RCC 7860 (cell line): ENCODE measurements at places on chromosomes 12 and 14.
A peak's percentile ranks its signal among the peaks of the same experiment; 100 is the strongest.

DNA sequence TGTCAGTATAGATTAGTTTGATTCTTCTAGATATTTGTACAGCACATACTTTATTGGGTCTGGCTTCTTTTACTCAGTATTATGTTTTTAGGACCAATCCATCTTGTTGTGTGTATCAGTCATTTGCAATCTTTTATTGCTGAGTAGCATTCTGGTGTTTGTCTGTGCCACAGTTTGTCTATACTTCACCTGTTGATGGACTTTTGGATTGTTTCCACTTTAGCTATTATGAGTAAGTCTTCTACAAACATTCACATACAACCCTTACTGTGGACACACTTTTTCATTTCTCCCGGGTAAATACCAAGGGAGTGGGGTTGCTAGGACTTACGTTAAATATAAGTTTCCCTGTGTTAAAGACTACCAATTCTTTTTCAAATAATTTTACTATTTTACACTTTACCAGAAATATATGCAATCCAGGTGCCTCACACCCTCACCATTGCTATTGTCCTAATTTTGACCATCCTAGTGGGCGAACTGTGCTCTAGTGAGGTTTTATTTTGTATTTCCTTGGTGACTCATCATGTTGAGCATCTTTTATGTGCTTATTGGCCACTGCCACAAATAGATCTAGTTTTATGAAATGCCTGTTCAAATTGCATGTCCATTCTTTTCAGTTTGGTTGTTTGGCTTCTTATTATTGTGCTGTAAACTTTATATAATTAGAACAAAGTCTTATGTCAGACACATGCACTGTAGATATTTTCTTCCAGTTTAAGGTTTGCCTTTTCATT is 304.7 kb upstream of the TMTC1 start:
- DNase-seq: no peak

DNA sequence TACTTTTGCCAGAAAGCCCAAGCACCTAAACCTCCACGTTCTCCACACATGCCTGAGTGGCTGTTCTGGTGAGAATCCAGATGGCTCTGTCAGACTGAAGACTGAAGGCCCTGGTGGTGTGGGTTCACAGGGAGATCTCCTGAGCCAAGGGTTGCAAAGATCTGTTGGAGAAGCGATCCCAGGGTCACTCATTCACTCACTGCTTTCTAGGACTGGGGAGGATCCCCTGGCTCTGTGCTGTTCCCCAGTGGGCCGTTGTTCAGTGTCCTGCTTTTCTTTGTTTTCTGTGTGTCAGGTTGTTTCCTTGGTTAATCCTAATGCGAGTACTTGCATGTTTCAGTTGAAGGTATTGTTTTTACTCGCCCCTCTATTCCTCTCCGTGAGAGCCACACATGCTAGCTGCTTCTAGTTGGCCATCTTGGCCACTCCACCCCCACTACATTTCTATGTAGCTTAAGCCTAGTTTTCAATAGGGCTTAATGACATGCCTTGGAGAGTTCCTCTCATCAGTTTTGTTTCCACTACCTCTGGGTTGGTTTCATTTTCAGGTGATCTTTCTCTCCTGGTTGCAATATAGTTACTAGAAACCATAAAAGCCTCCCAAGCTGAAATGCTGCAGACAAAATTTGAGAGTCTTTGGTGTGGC is 144.5 kb upstream of the SLC38A2 start:
- no peak for DNase-seq

GRCh38 chr12:109222062-109222461 is 87.0 kb downstream of the FOXN4 start:
- DNase-seq: no peak

DNA sequence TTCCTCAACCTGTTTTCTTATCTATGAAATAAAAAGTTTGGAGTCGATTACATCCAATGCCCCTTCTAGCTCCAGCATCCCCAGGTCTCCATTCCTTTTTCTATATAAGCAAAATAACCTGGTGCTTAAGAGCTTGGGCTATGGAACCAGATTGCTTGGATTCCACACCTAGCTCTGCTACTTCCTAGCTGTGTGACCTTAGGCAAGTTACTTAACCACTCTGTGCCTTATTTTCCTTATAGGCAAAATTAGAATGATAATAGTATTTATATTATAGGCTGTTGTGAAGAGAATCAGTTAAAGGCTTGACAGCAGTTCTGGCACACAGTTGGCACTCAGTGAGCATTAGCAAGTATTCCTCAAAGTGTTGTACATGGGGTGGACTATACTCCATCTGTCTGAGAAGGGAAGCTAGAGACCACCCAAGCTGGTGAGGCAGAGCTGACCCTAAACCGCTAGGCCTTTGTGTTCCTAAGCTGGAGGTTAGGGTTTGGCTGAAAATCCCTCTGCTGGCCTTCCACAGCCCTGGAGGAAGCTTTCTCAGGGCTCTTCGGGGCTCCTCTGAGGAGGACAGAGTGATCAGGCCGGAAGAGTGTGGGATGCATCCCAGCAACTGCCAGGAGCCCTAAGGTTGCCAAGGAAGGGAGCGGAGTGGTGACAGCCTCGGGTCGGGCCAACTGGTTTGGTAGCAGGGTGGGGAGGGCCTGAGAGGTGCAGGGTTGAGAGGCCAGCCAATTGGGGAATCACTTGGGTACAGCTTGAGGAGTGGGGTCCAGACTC is 6.0 kb upstream of the KRT4 start:
- no peak for DNase-seq

DNA sequence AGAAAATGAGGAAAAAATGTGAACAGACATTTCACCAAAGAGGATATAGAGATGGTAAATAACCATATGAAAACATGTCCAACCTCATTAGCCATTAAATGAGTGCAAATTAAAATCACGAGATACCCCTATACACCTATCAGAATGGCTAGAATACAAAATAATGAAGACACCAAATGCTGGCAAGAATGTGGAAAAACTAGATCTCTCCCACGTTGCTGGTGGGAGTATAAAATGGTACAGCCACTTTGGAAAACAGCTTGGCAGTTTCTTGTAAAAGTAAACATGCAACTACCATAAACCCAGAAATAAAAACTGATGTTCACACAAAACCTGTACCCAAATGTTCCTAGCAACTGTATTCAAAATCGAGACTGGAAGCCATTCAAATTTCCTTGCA is 38.3 kb upstream of the TCL1B start:
- DNase-seq: no peak

DNA sequence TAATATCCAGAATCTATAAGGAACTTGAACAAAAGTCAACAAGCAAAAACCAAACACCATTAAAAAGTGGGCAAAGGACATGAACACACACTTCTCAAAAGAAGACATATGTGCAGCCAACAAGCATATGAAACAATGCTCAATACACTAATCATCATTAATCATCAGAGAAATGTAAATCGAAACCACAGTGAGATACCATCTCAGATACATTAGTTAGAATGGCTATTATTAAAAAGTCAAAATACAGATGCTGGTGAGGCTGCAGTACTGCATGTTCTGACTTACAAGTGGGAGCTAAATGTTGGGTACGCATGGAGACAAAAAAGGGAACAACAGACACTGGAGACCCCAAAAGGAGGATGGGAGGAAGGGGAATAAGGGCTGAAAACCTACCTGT is 67.1 kb downstream of the BLTP3B start:
- DNase-seq: no peak

DNA sequence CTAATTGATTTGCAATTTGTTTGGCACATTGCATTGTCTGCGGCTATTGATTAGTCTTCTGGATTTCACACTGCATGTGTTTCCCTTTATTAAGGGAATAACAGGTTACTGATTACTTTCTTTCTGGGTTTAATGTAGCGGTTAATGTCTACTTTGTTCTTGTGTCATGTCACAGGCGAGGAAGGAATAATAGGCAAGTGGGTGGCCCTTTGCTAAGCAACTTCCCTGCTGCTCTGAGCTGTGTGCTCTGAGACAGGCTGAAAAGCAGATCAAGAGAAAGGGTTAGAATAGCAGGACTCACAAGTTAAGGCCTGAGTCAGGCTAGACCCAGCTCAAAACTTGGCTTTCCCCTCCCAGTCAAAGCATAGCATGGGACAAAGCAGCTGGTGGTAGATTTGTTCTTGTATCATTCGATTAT is 77.2 kb downstream of the NKX2-1 start:
- no peak for DNase-seq

DNA sequence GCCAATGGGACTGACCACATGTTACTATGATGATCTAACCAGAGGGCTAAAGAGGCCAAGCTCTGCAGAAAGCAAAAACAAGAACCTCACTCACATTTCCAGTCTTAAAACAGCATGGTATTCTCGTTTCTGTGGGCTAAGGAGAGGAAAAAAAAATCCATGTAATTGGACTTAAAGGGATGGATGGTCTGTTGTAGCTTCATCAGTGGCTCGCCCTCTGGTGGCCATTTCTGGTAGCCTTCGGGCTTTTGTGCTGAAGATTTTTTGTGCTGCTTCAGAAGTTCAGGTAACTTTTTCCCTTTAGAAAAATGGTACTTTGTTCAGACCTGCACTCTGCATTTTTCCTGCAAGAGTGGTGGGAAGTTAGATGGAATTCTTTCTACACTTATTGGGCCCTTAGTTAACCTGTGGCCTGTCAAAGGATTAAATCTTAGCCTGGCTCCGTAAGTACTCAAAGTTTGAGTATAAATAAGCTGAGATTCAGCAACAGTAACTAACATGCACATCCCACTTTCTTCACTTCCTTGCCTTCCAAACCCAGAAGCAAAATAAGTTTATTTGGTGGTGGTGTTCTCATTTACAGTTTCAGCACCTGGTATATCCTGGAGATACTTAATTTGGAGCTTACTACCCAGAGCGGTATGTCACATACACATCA is 22.3 kb downstream of the DCAF4 start:
- no peak for DNase-seq

- DNase-seq: no peak
Observed at GRCh38 chr14:89205137-89205740, 211.8 kb downstream of the FOXN3 start.

DNA sequence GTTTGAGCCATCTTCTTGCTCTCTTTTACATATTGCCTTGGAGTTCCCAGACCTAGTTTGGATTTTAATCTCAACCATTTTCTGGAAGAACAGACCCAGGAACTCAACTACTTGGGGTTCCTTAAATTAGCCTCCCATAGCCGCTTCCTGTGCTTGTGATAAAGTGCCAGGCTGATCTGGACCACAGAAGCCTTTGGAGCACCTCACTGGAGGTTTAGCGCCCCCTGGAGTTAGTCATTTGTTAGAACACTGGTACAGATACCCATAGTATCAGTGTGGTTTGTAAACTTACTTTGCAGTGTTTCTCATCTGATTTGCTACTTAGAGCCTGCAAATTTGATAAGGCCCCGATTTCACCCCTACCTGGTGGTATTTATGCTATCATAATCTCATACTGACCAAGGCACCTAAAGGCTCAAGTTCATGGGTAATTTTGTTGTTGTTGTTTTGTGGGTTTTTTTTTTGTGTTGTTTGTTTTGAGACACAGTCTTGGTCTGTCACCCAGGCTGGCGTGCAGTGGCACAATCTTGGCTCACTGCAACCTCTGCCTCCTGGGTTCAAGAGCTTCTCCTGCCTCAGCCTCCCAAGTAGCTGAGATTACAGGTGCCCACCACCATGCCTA is 3.7 kb downstream of the UNC119B start:
- peak; percentile 58 for DNase-seq

- no peak for DNase-seq
Observed at GRCh38 chr14:99041820-99042174, 230.2 kb downstream of the BCL11B start.

DNA sequence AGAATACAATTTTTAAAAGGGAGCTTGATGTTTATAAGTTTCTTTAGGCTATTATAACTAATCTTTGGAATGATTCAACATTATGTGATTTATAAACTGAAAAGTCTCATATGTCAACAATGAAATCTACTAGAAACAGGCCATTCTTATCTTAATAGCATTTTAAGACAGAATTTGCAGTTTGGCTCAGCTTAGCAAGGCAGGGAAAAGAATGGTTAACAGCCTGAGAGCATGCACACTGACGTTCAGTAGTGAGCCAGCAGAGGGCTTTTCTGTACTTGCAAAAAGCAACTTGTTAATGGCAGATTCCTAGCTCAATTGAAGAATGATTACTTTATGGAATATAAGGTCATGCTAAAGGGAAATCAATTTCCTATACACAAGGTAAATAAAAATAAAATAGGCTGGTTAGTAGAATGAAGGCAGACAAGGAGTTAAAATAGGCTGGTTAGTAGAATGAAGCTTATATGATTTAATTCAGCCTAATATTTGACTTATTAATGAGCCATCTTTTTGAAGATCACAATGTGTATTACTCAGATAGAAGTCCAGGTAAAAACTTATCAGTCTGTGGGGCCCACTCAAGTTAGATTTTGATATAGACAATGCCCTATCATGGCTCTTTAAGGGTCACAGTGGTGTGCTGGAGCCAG is 95.9 kb downstream of the OTOGL start:
- DNase-seq: peak; percentile 46

DNA sequence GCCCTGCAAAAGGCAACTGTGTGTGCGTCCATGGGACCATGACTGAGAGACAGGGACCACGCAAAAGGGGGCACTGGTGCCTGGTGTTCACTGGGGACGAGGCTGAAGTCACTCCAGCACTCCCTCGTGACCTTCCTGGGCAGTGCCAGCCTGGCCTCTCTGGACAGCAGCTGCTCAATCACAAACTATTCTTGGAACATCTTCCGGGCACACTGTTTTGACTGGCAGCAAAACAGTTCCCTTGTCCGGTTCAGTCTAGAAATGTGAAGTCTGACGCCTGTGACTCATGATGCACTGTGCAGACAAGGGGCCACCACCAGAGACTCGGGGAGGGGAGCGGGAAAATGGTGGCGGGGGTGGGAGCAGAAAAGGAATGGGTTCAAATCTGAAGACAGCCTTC is 20.8 kb downstream of the SNRNP35 start:
- no peak for DNase-seq

GRCh38 chr14:69699748-69700303 is 67.1 kb upstream of the SRSF5 start:
- DNase-seq: no peak

DNA sequence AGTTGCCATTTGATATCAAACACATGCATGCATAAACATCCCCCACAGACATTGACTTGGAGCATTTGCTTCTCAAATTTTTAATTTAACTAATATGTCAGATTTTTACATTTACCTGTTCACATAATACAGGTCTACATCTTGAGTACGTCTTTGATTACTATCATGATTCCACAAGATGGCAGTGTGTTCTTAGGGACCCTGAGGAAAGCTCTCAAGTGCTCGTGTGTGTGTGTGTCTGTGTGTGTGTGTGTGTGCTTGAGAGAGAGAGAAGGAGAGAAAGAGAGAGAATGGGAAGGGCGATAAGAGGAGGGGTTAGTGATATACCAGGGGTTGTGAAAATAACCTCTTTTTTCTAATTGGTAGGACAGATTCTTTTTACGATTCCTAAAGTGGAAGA is 167.1 kb upstream of the OR4E1 start:
- no peak for DNase-seq

- no peak for DNase-seq
Observed at GRCh38 chr14:64536488-64537245, 3.9 kb upstream of the HSPA2 start.

GRCh38 chr14:69012256-69012953 is 33.3 kb upstream of the ACTN1 start:
- no peak for DNase-seq

DNA sequence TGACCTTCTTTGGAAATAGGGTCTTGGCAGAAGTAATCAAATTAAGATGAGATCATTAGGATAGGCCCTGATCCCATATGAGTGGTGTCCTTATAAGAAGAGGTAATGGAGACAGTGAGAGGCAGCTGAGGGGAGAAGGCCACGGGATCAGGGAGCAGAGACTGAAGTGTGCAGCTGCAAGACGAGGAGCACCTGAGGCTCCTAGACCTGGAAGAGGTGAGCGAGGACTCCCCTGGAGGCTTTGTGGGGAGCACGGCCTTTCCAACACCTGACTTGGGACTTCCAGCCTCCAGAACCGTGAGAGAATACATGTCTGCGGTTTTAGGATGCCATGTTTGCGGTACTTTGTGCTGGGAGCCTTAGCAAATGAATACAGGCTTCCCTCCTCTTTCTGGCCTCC is 37.5 kb downstream of the LRTM2 start:
- no peak for DNase-seq
